ENCODE measurements at places on chromosomes 1 and 21.

- DNase-seq: no peak
Observed at GRCh38 chr1:39277879-39278278, 73.4 kb downstream of the MACF1 start.

GRCh38 chr1:212291505-212292134 is 6.4 kb downstream of the PPP2R5A start:
- peak; percentile 35 for DNase-seq

- DNase-seq: no peak
Observed at GRCh38 chr21:21063828-21064227, 65.6 kb downstream of the NCAM2 start.

- no peak for DNase-seq
Observed at GRCh38 chr1:18950401-18951026, 6.0 kb downstream of the IFFO2 start.

GRCh38 chr1:44072204-44072603 is 40.9 kb upstream of the SLC6A9 start:
- peak; percentile 7 for DNase-seq

GRCh38 chr1:20507248-20507563 is 745 bp downstream of the MUL1 start:
- no peak for DNase-seq

GRCh38 chr1:176839216-176839615 is 325.3 kb downstream of the ASTN1 start:
- DNase-seq: no peak

DNA sequence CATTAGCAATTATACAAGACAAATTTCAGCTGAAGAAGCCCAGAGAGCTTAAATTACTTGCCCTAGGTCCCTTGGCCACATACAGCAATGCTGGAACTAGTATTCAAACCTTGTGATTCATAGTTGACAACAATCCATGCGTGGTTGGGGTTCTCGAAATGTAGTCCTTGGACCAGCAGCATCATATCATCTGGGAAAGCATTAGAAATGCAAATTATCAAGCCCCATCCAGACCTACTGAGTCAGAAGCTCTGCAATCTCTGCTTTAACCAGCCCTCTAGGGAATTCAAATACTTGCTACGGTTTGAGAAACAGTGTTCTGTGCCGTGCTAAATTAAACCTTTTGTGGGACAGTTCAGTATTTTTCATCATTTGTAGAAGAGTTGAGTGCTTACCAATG is 65.1 kb downstream of the CLIC6 start:
- DNase-seq: no peak

DNA sequence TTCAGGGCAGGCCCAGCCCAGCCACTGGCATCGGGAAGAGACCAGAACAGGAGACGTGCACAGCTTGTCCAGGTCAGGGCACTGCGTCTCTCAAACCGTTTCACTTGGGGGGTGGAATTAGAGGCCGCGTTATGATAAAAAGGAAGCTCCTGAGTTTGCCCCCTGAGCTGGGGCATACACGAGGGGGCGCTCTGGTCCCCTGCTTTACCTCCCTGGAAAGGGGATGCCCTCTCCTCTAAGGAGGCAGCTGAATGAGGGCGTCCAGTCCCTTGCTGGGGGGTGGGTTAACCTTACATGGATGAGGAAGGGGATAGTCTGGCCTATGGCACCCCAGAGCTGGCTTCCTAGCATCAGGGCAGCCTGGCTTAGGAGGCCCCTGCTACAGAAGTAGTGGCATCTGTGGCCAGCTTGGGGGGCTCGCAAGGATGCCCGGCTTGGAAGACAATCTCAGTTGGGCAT is 2.3 kb downstream of the MYOG start:
- DNase-seq: no peak

DNA sequence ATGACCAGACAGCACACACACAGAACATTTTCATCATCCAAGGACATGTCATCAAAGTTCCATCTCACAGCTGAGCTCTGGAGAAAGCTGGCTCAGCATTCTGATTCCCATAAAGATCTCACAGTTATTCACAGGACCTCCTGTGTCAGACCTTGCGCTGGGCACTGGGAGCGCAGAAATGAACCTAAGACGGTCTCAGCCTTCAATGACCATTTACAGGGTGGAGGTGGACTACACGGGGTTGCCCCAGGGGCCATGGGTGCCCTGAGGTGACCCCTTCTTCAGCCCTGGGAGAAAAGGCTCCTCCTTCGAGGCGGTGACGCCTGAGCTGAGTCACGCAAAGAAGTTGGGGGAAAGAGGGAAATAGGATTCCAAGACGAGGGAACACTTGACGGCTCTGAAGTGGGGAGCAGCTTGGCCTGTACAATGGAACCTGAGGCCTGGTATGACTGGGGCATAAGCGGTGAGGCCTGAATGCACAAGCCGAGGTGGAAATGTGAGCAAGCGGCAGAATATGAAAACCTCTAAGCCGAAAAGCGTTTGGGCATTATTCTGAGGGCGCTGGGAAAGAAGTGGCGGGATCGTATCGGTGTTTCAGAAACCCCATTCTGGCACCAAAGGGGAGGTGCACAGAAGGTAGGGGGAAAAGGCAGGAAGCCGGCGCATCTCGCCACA is 797 bp downstream of the CC2D1B start:
- no peak for DNase-seq

DNA sequence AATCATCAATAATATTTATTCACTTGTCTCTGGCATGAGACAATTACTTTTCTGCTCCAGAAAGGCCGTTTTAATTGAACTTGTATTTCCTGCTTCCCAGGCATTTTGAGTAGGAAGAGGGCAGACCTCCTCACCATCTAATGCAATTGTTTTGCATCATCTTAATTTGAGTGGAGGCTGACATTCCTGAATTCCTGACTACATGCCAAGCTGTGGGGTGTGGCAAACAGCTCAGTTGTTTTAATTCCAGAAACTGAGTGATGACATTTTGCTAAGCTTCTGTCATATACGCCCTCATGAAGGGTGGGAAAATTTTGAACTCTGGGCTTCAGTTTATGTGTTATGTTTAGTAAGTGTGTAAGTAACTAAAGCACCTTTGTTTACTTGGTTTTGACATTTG is 125.4 kb upstream of the USP25 start:
- no peak for DNase-seq

DNA sequence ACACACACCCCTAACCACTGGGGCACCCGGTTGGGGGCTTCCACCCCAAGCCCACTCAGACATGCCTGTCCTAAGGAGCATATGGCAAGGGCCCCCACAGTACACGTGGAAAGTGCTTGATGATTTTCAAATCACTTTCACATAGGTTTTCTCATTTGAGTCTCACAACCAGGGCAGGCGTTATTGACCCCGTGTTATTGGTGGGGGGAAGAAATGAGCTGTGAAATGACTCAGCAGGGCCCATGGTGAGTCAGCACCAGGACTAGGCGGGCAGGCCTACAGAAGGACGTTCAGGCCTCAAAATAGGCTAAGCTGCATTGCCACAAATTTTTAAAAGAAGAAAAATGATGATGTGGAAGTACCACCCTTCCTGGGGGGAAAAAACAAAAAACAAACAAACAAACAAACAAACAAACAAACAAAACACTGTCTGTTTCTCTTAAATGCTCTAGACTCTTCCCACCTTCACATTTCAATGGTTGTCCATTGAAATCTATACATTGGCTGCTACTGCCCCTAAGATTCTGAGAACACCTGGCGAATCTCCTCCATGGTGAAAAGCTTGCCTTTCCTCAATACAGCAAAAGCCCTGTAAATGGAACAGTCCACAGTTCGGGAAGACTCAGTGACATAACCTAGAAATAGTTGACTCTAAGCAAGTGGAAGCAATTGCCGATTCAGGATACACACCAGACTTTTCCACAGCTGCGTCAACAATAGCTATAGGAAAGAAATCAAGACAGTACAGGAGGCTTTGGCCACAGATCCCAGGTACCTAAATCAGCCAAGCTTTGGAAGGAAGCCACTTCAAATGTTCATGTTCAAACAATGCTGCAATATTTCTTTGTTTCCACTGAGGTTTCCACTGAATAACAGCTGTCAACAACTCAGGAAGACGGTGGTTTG is 234.7 kb downstream of the TOMM20 start:
- DNase-seq: no peak

- no peak for DNase-seq
Observed at GRCh38 chr1:6591222-6591621, 11.4 kb downstream of the ZBTB48 start.

DNA sequence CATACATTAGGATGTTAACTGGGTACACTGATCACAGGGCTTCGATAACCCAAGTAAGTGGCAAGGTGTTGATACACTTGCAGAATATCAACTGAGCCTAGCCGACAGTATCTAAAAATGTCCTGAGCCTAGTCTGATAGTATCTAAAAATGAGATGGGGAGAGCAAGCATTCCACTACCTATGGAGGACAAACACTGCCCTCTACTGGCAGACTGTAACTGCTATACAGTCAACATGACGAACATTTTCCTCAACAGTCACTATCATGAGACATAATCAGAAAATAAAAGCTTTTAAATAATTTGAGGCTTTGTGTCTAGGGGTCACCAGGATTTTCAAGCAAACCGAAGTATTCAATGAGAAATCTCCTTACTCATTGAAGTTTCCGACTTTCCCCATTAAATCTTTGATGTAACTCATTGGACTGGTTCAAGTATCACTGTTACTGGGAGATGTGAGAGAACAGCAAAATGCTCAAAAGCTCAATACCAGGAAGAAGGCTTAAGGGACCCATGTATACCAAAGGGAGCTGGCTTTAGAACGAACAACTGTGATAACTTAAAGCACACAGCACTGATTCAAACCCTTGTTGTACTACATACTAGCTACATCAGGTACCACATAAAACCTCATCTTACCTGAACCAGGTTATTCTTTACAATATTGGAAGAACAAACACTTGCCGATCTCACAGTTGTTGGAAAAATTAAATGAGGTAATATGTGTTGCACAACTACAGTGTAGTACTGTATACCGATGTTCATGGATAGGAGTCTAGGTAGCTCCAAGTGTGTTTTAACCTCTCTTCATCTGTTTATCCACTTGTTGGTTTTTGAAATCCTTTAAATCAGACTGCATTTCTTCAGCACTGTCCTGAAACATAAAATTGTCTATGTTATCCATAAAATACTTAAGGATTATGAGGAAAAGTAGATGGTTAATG is 31.1 kb upstream of the SLC45A3 start:
- peak; percentile 65 for DNase-seq

DNA sequence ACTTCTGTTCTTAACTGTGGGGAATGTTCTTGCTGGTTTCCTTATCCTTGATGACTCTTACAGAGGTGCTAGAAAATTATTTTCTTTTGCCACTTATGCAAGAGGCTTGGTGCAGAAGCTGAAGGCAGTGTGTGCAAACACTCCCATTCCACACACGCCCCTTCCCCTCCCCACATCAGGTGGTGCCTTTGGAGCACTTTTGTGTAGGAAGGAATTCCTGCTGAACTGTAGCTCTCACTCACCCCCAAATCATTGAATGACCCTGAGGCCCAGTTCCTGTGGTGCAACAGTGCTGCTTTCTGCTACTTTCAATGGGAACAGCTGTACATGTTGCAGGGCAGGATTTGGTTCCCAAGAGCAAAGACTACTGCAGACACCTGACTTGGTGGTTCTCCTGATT is 101.8 kb downstream of the CD247 start:
- no peak for DNase-seq

DNA sequence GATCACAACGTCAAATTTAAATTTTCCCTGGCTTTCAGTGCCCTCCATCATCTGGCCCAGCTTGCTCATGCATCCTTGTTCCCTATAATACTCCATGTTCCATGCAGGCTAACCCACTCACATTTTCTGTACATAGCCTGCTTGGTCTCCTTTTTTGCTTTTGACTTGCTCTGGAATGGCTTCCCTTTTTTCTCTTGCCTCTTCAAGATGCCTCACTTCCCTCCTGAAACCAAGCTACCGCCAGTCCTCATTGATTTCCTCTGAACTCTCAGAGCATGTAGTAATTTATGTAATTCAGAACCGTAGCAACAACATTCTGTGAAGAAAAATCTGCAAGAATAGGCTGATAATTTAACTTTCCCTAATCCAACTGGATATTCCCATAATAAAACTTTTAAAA is 10.3 kb downstream of the CAP1 start:
- DNase-seq: no peak

DNA sequence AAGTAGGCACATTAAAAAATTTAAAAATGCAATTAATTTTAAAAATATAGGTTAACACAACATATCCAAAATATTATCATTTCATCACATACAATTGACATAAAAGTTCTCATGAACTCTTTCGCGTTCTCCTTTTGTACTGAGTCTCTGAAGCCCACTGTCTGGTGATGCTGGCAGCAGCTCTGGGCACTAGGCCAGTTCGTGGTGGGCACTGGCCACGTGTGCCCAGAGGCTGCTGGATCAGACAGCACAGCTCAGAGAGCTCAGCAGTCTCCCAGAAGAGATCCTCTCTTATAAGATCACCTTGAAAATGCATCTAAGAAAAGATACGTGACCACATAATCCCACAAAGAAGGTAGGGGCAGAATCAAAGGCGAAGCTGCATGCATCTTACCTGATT is 9.9 kb downstream of the CEP104 start:
- DNase-seq: no peak

DNA sequence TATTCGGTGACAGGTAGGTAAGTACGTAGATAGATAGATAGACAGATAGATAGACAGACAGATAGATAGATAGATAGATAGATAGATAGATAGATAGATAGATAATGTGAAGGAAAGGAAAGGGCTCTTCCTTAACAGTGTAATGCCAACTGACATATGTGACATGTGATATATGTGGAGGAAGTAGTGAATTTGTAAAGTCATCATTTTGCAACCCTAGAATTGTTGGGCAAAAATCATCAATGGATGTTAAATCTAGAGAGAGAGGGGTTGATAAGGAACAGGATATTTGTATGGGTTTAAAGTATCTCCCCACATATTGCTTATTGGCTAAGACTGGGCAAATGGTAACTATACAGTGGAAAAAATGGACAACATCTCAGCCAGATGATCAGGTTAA is 166.6 kb downstream of the ROR1 start:
- DNase-seq: no peak

GRCh38 chr1:230818367-230818766 is 50.0 kb downstream of the C1orf198 start:
- no peak for DNase-seq

DNA sequence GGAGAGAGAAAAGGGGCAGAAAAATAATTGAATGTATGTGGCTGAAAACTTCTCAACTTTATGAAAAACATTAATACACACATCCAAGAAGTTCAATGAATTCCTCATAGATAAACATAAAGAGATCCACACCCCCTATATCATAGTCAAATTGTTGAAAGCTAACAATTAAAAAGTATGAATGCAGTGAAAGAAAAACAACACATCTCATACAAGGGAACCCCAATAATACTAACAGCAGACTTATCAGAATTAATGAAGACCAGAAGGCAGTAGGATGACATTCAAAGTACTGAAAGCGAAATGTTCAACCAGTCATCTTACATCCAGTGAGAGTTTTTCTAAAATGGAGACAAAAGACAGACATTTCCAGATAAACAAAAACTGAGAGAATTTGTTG is 134.4 kb downstream of the FMN2 start:
- DNase-seq: no peak

DNA sequence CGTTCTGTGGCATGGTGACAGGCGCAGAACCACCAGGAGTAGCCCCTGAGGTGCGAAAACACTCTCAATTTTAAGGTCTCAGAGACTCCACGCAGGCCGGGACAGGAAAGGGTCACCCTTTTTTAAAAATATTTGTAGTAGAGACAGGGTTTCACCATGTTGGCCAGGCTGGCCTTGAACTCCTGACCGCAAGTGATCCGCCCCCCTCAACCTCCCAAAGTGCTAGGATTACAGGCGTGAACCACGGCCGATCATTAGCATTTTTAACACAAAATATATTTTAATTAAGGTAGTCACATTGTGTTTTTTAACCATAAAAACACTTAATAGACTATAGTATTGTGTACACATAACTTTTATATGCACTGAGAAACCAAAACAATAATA is 31.1 kb downstream of the ATP2B4 start:
- DNase-seq: no peak

- no peak for DNase-seq
Observed at GRCh38 chr1:45522324-45523104, 830 bp upstream of the PRDX1 start.

All from DND-41 (cell line).